ENCODE measurements at places on chromosomes 6 and 20. TPM values are rescaled to one million over a fixed set of nuclear protein-coding genes. Genes with fewer than 3 reads are reported as not detected.

Gene IMPG1
- total RNA-seq = not detected

Gene TAGAP
- not detected for total RNA-seq

Gene DDX43
- 0.84 TPM for total RNA-seq

Gene CRISP3
- total RNA-seq = not detected

Gene TRIM38
- total RNA-seq = 4.0 TPM

Gene FAM83C
- total RNA-seq = not detected

Gene AAR2
- 30.3 TPM for total RNA-seq

Gene PMEPA1
- total RNA-seq = 0.34 TPM

Gene IGF2R
- 33.6 TPM for total RNA-seq
